ENCODE measurements at places on chromosomes 2 and 18. TPM values are rescaled to one million over a fixed set of nuclear protein-coding genes. Genes with fewer than 3 reads are reported as not detected.
A peak's percentile ranks its signal among the peaks of the same experiment; 100 is the strongest.

RGPD3 gene
- 0.14 TPM for total RNA-seq

TMEM37 gene
- total RNA-seq: 149 TPM

DNA sequence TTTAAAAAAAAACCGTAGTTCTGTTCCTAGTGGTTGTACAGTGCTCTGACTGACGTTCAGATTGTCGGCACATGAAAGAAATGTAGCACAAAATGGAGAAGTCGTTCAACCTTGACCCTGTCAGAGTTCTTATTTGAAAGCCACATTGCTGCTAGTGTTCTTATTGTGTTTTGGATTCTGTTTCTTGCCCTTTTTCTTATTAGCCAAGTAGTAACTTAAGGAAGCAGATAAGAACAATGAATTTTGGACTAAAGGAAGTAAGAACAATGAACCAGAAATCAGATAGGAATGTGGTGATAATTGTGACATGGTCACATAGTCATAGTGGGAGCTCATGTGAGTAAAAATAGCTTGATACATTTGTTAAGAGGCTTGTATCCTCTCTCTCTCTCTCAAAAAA lies 45.9 kb downstream of the RPIA start:
- DNase-seq: no peak

- DNase-seq: no peak
Observed at GRCh38 chr2:46098621-46099062, 198.6 kb upstream of the EPAS1 start.

DNA sequence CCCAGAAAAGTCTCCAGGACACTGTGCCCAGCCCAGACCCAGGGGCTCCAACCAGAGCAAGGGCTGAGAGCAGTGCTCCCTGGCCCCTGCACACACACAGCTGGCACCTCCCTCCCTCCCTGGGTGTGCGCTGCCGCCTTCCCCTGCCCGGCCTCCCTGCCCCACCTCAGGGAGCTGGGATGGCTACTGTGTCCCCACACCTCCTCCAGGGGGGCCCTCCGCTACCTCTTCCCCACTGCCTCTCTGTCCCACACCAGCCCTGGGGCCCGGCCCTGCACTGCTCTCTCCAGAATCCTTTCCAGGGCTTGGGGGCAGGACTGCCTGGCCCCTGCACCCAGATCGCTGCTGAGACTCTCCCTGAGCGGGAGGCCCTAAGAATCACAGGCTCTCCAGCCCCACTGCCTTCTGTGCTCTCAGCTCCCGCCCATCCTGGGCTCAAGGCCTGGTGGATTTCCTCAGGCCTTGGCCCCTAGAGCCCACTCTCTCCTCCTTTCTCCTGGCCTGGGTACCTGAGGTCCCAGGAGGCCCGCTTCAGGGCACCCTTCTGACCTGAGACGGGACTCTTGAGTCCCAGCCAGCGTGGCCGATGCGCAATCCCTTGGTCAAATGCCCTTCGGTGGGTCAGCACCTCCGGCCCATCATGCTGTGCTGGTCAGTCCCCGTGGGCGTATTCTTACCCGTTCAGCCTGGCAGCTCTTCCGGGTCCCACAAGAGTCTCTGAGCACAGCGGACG lies 276.8 kb upstream of the HDAC4 start:
- DNase-seq: no peak

DNA sequence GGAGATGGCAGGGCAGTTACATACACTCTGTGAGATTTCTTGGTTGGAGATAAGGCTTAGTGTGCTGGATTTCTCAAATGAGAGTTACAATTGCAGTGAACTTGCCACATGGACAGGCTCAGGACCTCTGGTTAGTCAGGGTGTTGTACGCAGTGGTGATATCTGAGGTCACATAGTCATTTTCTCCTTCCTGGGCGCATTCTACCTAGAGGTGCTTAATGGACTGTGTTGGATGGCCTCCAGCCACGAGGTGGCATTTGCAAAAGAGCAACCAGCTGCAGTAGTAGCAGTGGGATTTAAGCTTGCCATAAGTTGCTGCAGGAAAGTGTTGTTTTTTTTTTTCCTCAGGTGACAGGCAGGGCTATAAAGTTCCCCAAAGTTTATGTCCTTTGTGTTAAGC lies 173.8 kb upstream of the TMEM200C start:
- DNase-seq: no peak

GRCh38 chr2:105910497-105911238 lies 166.0 kb downstream of the NCK2 start:
- no peak for DNase-seq

DNA sequence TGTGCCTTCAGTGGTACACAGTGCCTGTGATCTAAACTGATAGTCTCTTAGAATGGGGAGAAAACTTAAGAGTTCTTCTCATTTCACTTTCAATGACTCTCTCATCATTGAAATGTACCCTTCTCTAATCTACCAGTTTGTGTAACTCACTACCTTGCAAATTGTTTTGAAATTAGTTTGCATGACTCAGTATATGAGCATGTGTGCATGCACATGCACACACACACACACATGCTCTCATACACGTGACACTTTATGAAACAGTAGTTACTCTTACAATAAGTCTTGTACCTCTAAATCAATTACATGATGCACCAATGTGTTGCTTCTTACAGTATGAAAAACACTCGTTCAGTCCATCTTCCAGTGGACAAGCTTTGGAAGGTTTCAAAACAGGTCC lies 10.6 kb downstream of the LYPD6B start:
- DNase-seq: no peak

DNA sequence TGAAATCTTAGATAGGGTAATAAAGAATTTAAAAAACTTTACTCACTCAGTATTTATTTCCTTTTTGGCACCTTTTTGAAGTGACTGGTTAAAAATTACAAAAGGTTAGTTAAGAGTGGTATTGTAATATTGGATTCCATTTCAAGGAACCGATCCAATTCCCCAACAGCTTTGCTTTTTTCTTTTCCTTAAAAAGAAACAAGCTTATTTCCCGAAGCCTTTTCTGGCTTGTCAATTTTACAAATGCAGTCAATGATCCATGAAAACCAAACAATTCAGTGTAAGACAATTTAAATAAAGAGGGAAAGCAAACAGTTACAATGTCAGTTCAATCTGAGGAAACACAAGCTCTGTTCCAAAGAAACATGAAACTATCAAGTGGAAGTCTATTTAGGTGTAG lies 200.2 kb downstream of the RIT2 start:
- DNase-seq: no peak

DNA sequence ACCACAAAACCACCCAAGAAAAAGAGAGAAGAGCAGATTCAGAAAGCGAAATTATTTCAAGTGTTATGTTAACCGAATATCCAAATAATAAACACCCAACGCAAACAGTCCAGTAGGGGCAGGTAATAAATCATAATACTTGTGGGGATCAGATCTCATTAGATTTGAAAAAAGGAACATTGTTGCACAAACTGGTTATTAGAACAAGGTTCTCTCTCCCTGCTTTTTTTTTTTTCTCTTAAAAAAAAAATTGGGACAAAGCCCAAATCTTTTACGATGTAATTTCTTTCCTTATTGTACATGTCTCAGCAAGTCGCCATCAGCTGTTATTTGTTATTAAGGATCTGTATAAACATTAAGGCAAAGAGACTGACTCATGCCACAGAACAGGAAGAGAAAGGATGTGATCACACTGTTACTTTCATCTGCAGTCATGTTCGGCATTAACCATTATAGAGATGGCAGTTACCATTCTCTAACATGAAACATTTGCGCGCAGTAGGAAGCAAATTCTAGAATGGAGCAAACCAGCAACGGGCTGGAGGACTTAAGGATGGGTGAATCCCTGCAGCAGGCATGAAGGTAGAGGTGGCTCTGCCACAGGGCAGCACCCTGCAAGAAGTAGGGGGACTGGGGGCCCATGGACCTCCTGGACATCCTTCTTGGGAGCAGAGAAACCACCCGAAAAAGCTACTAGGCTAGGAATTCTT lies 42.0 kb downstream of the EPHA4 start:
- DNase-seq: no peak

- DNase-seq: peak; percentile 40
Observed at GRCh38 chr2:64943387-64944150, 45.6 kb upstream of the SLC1A4 start.

DNA sequence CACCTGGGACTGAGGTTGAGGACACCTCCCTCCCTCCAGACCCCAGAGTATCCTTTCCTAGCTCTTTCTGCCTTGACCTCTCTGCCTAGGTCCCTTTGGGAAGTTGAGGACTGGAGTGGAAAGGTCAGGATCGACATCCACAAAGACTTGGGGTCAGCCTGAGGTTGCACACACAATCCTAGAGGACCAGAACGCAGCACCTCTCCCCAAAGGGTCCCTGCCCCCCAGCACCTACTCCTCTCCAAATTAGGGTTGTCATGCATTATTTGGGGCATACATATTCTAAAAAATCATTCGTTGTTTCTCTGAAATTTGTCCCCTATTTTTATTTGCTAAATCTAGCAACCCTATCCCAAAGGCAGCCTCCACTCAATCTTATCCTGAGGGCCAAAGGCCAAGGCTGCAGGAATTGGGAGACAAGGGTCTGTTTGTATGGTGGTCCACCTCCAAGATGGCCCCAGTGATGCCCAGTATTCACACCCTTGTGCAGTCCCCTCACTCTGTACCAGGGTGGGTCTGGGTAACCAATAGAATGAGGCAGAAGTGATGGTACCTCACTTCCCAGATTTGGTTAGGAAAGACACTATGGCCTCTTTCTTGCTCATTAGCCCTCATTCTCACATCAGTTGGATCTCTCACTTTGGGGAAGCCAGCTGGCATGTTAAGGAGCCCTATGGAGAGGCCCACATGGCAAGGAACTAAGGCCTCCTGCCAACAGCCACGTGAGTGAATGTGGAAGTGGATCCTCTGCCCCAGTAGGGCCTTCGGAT lies 3.5 kb upstream of the CHRNG start:
- no peak for DNase-seq

- no peak for DNase-seq
Observed at GRCh38 chr18:4639628-4640310, 184.7 kb upstream of the DLGAP1 start.

- no peak for DNase-seq
Observed at GRCh38 chr2:139170406-139170805, 390.2 kb upstream of the NXPH2 start.
